Panc1 (cell line): ENCODE measurements at places on chromosomes 12 and 14.

DNA sequence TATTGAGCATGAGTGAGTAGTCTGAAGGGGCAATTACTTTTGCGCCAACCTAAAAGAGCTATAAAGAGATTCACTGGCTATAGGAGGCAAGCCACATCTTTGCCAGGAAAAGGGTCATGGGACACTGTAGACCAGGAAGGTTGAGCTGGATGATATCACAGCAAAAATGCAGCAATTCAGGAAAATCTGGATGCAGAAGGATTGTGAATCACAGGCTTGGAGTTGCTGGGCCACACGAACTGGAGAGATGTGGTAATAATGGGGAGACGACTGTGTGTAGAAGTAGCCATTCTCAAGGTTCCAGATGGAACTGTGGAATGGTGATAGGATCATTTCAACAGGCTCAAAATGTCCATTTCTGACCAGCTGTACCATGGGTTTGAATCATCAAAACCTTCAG, 151.4 kb upstream of the DAAM1 start:
- no peak overlapping the region for H3K27ac ChIP-seq
- H3K4me1 ChIP-seq, result no peaks in the 10 kb centered on the region
- no peaks in the 10 kb centered on the region for H3K36me3 ChIP-seq
- no peak for DNase-seq

DNA sequence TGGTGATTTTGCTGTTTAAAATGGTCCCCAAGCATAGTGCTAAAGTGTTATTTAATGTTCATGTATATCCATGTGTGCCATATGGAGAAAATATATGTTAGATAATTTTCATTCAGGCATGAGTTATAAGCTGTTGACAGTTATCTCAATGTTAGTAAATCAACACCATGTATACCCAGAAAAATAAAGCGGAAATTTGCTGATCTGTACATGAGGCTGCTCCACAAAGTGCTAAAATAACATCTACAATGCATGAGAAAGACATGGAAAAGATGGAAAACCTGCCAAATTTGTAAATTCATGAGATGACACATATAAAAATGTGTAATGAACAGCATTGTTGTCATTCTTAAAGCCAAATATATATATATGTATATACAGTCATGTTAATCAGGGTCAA, 1199.2 kb downstream of the FSCB start:
- no peaks in the 10 kb centered on the region for H3K36me3 ChIP-seq
- no peaks in the 10 kb centered on the region for H3K4me1 ChIP-seq
- H3K27me3 ChIP-seq, result no peaks in the 10 kb centered on the region
- no peak overlapping the region for H3K4me3 ChIP-seq
- H3K27ac ChIP-seq, result no peak overlapping the region
- no peak for DNase-seq

- H3K4me1 ChIP-seq, result no peaks in the 10 kb centered on the region
- H3K27me3 ChIP-seq, result no peaks in the 10 kb centered on the region; the same call in 1 of the 2 replicates
These were observed 159.1 kb upstream of the LMNTD1 start for GRCh38 chr12:25712169-25712568.

DNA sequence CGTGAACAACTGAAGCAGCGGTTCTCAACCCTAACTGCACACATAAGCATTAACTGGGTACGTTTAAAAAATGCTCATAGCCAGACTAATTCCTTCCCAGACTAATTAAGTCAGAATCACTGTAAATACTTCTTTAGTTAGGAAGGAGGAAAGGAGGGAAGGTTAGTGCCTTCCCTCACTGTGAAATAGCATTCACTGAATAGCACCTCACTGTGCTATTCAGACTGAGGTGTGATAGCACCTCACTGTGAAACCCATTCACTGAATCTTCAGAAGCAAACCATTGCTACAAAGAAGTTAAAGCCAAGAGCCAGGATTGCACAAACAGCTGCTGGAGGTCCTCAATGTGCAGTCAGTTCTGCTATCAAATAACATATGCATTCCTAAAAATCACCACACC, 58.8 kb downstream of the RTN1 start:
- no peak overlapping the region for H3K4me3 ChIP-seq
- no peaks in the 10 kb centered on the region for H3K27me3 ChIP-seq

DNA sequence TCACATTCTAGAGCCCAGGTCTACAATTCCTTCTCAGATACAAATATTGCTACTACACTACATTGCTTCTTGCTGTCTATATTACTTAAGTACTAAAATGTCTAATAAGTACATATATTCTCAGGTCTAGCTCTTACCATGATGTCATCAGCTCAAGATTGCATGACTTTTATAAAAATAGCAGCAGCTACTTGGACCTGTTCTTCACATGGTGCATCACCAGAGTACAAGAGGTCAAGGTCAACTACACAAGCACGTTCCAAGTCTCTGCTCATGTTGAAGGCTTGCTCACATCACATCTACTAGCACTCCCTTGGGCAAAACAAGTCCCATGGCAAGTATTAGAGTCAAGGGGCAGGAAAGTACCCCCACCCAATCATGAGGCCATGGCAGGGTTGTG, 465.6 kb downstream of the MED13L start:
- no peak overlapping the region for H3K4me3 ChIP-seq
- peaks cover 15% of the 10 kb centered on the region for H3K27me3 ChIP-seq
- H3K27ac ChIP-seq, result no peak overlapping the region
- H3K36me3 ChIP-seq, result no peaks in the 10 kb centered on the region
- DNase-seq, result no peak
- H3K4me1 ChIP-seq, result no peaks in the 10 kb centered on the region

- no peaks in the 10 kb centered on the region for H3K36me3 ChIP-seq
- no peak overlapping the region for H3K4me3 ChIP-seq
- H3K27ac ChIP-seq, result no peak overlapping the region
- H3K4me1 ChIP-seq, result no peaks in the 10 kb centered on the region
- H3K27me3 ChIP-seq, result no peaks in the 10 kb centered on the region
- DNase-seq, result peak; percentile 15
These were observed 69.4 kb downstream of the CD163L1 start for GRCh38 chr12:7374423-7375144.

DNA sequence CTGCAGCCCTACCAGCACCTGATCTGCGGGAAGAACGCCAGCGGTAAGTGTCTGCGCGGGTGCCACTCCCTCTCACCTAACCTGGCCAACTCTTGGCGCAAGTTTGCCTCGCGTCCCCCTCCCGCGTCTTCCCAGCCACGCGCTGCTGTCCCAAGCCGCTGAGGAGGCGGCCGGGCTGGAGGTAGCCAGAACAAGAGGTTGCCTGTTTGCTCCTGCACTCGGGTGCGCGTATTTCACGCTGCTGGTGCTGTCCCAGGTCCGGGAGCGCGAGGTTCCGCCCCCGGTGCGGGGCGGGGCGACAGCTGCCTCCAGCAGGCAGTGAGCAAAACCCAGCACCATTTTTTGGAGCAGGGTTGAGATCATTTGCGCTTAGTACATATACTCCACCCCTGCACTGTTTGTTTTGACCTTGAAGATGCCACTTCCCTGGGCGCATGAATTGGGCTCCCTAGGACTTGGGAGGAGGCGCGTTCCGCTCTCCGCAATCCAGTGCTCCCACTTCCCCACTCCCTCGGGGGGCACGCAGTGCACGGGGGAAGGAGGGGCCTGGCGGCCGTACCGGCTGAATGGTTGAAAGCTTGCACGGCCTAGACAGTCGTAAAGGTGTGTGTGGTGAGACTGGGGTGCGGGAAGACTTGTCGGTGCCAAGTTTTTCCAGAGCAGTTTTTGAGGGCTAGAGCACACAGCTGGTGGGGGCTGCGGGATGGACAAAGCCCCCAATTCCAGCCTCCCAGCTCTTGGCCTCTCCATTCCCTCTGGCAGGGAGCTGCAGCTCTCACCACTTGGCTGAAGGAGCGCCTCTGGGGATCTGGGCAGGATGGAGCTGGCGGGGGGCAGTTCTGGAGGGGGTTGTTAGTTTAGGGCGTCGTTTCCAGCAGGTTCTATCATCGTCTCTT, 226.9 kb upstream of the CRY1 start:
- H3K36me3 ChIP-seq, result no peaks in the 10 kb centered on the region
- H3K4me1 ChIP-seq, result no peaks in the 10 kb centered on the region; the same call in 1 of the 2 replicates
- peaks cover 31% of the 10 kb centered on the region for H3K27me3 ChIP-seq
- no peak for DNase-seq
- peak overlapping the region; percentile 11; the same call in 1 of the 2 replicates for H3K4me3 ChIP-seq

DNA sequence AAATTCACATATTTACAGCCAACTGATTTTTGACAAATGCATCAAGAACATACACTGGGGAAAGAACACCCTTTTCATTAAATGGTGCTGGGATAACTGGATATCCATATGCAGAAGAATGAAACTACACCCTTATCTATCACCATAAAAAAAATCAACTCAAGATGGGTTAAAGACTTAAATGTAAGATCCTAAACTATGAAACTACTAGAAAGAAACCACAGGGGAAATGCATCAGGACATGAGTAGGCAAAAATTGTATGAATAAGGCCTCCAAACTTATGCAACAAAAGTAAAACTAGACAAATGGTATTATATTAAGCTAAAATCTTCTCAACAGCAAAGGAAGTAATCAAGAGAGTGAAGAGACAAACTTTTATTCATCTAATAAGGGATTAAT, 242.6 kb downstream of the CPNE8 start:
- H3K4me1 ChIP-seq, result no peaks in the 10 kb centered on the region
- no peaks in the 10 kb centered on the region for H3K27me3 ChIP-seq
- H3K4me3 ChIP-seq, result no peak overlapping the region
- no peak for DNase-seq
- no peaks in the 10 kb centered on the region; the same call in 1 of the 2 replicates for H3K36me3 ChIP-seq
- H3K27ac ChIP-seq, result no peak overlapping the region

DNA sequence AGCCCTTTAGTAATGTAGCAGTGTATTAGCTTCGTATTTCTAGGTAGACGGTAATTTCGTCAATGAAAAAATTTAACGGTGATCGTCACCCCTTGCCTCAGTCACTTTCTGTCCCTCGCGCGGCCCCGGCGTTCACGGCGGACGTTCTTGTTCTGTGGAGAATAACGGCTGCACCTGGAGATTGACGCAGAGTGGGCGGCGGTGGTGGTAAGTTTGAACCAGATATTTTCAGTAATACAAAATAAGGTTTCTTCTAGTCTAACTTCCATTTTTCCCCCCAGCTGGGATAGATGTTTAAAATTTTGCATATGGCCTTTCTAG, 341 bp downstream of the ZNF10 start:
- H3K27ac ChIP-seq, result peak overlapping the region; percentile 92
- no peaks in the 10 kb centered on the region; the same call in 1 of the 2 replicates for H3K36me3 ChIP-seq
- peaks cover 6% of the 10 kb centered on the region; the same call in 1 of the 2 replicates for H3K4me1 ChIP-seq
- no peaks in the 10 kb centered on the region for H3K27me3 ChIP-seq
- no peak for DNase-seq

- H3K27me3 ChIP-seq, result no peaks in the 10 kb centered on the region; the same call in 1 of the 2 replicates
- H3K27ac ChIP-seq, result no peak overlapping the region
- no peak for DNase-seq
- H3K4me1 ChIP-seq, result peaks cover 22% of the 10 kb centered on the region
- no peak overlapping the region for H3K4me3 ChIP-seq
These were observed 271.8 kb downstream of the ALG10 start for GRCh38 chr12:34294137-34294536.

DNA sequence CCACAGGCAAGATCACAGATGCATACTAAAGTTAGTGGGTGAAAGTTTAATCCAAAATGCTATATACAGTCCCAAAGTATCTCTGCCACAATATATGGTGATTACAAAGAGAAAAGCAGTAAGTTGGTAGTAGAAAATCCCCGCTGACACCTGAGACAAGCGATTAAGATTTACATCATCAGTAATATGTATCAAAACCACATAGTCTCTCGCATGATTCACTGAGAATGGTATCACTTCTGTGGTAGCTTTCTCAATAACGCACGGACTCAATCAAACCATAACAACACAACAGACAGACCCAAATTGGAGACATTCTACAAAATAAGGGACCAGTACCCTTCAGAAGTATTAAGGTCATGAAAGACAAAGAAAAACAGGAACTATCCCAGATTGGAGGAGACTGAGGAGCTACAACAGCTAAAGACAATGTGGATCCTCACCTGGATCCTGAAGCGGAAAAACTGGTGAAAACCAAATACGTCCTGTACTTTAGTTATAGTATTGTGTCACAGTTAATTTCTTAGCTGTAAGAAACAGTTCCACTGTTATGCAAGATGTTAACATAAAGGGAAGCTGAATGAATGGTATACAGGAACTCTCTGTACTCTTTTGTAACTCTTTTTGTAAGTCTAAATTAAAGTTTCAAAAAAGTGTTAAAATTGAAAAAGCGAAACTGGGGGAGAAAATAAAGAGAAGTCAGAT, 51.0 kb downstream of the SPTLC2 start:
- H3K4me3 ChIP-seq, result no peak overlapping the region
- DNase-seq, result no peak
- H3K36me3 ChIP-seq, result peaks cover 4% of the 10 kb centered on the region; the same call in 1 of the 2 replicates

DNA sequence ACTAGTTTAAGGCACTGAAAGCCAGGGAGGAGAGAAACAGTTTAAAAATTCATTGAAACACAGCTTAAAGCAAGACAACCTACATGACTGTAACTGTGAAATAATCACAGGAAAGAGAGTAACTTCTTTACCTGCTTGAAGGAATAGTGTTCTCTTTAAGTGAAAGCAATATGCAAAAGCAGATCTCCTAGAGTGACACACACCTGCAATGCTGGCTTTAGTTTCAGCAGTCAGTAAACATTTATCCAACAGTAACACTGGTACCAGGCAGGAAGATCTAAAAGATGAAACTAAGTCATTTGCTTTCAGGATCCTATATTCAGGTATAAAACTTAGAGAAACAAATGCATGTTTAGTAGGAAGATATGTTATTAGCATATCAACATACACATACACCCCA, 85.3 kb upstream of the PPM1H start:
- no peak overlapping the region for H3K4me3 ChIP-seq
- H3K4me1 ChIP-seq, result no peaks in the 10 kb centered on the region
- no peak for DNase-seq
- no peak overlapping the region for H3K27ac ChIP-seq
- peaks cover 2% of the 10 kb centered on the region; the same call in 1 of the 2 replicates for H3K27me3 ChIP-seq

GRCh38 chr14:89406941-89407340, 10.1 kb downstream of the FOXN3 start:
- H3K27ac ChIP-seq, result no peak overlapping the region
- DNase-seq, result no peak
- no peaks in the 10 kb centered on the region for H3K4me1 ChIP-seq
- H3K36me3 ChIP-seq, result no peaks in the 10 kb centered on the region
- H3K27me3 ChIP-seq, result no peaks in the 10 kb centered on the region

GRCh38 chr14:70811578-70811977, 2.3 kb upstream of the MAP3K9 start:
- H3K27ac ChIP-seq, result no peak overlapping the region; the same call in 1 of the 2 replicates
- no peak overlapping the region for H3K4me3 ChIP-seq
- no peaks in the 10 kb centered on the region for H3K27me3 ChIP-seq
- DNase-seq, result no peak

- no peaks in the 10 kb centered on the region for H3K36me3 ChIP-seq
- no peak overlapping the region for H3K4me3 ChIP-seq
These were observed 10.0 kb upstream of the CDCA4 start for GRCh38 chr14:105030836-105031396.

DNA sequence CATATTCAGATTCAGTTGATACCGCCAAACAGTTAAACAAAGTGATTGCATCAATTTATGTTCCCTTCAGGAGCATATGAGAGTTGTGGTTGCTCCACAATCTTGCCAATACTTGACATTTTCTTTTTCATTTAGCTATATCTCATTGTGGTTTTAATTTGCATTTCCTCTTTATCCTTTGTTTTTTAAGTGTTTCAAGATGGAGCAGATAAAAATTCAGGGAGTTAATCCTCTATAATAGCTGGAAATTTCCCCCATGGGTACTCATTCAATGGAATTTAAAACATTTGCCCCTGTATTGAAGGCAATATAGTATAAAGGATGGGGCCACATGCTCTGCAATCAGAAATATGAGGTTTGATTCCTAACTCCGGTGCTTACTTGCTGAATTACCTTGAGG, 1.1 kb upstream of the EXD2 start:
- H3K4me1 ChIP-seq, result no peaks in the 10 kb centered on the region; the same call in 1 of the 2 replicates
- no peaks in the 10 kb centered on the region for H3K27me3 ChIP-seq
- no peak for DNase-seq
- peaks cover 4% of the 10 kb centered on the region for H3K36me3 ChIP-seq

GRCh38 chr14:99118946-99119345, 153.1 kb downstream of the BCL11B start:
- H3K36me3 ChIP-seq, result no peaks in the 10 kb centered on the region
- H3K27ac ChIP-seq, result no peak overlapping the region
- H3K4me1 ChIP-seq, result no peaks in the 10 kb centered on the region
- H3K4me3 ChIP-seq, result no peak overlapping the region
- no peaks in the 10 kb centered on the region for H3K27me3 ChIP-seq
- no peak for DNase-seq
